K562 (cell line): ENCODE measurements at places on chromosomes 1 and 21. TPM values are rescaled to one million over a fixed set of nuclear protein-coding genes. Genes with fewer than 3 reads are reported as not detected.

EPHA8 gene
- not detected in 2 replicates for total RNA-seq

KRTAP13-2 gene
- not detected in 2 replicates for total RNA-seq

OR2L8 gene
- not detected in 2 replicates for total RNA-seq

TMPRSS2 gene
- total RNA-seq = 0.20 TPM in 2 replicates

THAP3 gene
- 18.2 and 22.1 TPM in 2 replicates for total RNA-seq

MPL gene
- not detected in 2 replicates for total RNA-seq

AADACL4 gene
- total RNA-seq = not detected in 2 replicates

DPT gene
- not detected in 2 replicates for total RNA-seq

KCNK2 gene
- 0.13 and 0.42 TPM in 2 replicates for total RNA-seq

SLC25A33 gene
- 20.7 and 20.9 TPM in 2 replicates for total RNA-seq

MNDA gene
- total RNA-seq = not detected in 2 replicates

PGLYRP4 gene
- total RNA-seq = 0.13 and 0.22 TPM in 2 replicates

TMPRSS15 gene
- 0.18 TPM in 1 of 2 replicates, not detected in the other for total RNA-seq

GUCA2B gene
- not detected in 2 replicates for total RNA-seq

ECE1 gene
- 31.6 and 34.8 TPM in 2 replicates for total RNA-seq

CYP4A22 gene
- total RNA-seq = 0.07 TPM in 1 of 2 replicates, not detected in the other

APOBEC4 gene
- total RNA-seq = not detected in 2 replicates

FAM163A gene
- total RNA-seq = not detected in 2 replicates
